ENCODE measurements at places on chromosomes 1 and 21.

DNA sequence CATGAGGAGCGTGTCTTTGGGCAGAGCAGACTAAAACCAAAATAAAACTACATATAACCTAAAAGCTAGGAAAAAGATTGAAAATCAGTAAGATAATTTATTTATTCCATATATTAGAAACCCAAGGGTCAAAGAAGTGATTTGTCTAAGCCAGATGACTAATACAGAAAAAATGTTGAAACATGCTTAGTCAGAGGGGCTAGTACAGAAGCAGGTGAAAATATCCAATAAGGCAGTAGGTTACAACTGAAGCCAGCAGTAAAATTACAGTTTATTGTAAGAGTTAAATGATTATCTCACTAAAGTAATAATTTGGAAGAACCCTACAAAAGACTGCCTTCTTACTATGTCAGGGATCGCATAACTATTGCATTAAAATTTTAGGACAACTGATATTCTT, 1190.9 kb upstream of the PRMT6 start:
- no peaks in the 10 kb centered on the region for H3K36me3 ChIP-seq
- H3K4me3 ChIP-seq = no peak overlapping the region
- no peaks in the 10 kb centered on the region for H3K27me3 ChIP-seq
- DNase-seq = no peak

DNA sequence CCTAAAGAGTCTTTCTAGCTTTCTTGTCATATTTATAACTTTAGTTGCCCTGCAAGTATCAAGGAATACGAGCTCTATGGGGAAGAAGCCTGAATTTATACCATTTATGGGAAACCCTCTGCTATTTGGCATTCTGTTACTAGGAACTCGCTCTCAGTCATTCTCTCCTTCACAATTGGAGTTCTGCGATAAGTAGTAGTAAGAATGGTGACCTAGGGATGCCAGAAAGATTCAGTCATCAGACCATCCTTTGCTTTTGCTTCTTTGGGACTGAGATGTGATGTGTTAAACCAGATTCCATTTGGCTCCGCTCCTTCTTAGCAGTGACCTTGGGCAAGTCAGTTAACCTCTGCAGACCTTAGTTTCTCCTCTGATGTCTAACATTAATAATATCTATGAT, 256.5 kb downstream of the FGGY start:
- H3K27me3 ChIP-seq = no peaks in the 10 kb centered on the region
- no peak overlapping the region for H3K27ac ChIP-seq
- H3K36me3 ChIP-seq = no peaks in the 10 kb centered on the region

GRCh38 chr1:6962478-6962995, 177.3 kb downstream of the CAMTA1 start:
- peak; percentile 68 for DNase-seq
- H3K36me3 ChIP-seq = no peaks in the 10 kb centered on the region
- H3K27ac ChIP-seq = no peak overlapping the region
- H3K4me1 ChIP-seq = peaks cover 18% of the 10 kb centered on the region
- no peak overlapping the region for H3K4me3 ChIP-seq

- H3K36me3 ChIP-seq = peaks cover 2% of the 10 kb centered on the region
- no peak overlapping the region for H3K4me3 ChIP-seq
- peak overlapping the region; percentile 48 for H3K27ac ChIP-seq
- H3K27me3 ChIP-seq = no peaks in the 10 kb centered on the region
- peaks cover 56% of the 10 kb centered on the region for H3K4me1 ChIP-seq
Observed at GRCh38 chr1:9350013-9350908, 57.6 kb downstream of the SPSB1 start.

- peaks cover 17% of the 10 kb centered on the region for H3K4me1 ChIP-seq
- no peak overlapping the region for H3K27ac ChIP-seq
- H3K27me3 ChIP-seq = peaks cover 14% of the 10 kb centered on the region
- H3K4me3 ChIP-seq = no peak overlapping the region
- no peaks in the 10 kb centered on the region for H3K36me3 ChIP-seq
Observed at GRCh38 chr1:228015276-228016180, 8.7 kb downstream of the WNT3A start.
